Renal cortex interstitium (tissue), 15 donors: ENCODE measurements at places on chromosomes 6 and 20. TPM values are rescaled to one million over a fixed set of nuclear protein-coding genes. Genes with fewer than 3 reads are reported as not detected.

GSTA2 gene
- polyA plus RNA-seq, result 0.36 TPM

DNA sequence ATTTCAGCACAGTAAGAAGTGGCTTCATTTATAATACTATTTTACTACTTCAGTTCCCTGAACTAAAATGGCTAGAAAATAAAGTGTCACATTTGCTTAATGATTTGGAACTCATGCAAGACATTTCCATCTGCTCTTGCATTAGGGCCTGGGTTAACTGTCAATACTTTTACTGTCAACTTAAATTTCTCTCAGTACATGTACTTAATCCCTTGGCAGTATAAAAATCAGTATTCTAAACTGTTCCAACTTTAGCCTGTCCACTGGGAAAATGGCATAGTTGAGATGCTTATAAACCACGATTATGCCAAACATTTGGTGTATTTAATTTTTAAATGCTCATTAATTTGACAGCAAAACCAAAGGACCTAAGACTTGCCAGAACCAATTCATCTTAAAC lies 154.5 kb downstream of the ASCC3 start:
- DNase-seq, result no peak

GRCh38 chr6:96787846-96788580 lies 49.3 kb downstream of the GPR63 start:
- DNase-seq, result no peak

DNA sequence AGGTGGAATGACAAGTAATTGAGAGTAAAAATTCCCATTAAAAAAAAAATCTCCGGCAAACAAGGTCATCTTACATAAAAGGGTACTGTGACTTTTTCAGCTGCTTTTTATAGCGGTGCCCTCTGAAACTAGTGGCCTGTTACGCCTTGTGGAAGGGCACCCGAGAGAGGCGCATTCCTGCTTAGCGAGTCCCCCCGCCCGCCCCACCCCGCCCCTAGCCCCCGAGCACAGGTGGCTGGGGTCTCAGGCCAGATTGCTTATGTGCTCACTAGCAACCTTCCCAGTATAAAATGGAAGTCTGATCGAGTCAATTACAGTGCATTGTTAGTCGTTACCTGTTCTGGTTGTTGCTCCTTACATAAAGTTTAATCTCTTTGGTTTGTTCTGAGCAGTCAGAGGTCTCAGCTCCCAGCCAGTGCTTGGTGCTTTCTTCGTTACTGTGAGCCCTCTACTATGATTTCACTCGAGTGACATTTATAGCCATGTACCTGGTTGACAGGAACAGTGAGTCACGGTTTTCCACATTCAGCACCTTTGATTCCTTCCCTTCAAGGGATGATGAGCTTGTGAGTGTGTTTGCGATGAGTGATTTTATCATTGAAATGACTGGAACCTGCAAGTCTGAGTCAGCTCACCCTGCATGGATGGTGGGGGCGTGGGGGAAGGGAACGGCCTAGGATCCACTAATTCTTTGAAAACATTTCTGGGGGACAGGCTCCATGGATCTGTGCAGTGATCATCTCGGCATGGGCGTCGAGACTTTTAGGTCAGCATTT lies 47.6 kb downstream of the ZDHHC14 start:
- no peak for DNase-seq

DNA sequence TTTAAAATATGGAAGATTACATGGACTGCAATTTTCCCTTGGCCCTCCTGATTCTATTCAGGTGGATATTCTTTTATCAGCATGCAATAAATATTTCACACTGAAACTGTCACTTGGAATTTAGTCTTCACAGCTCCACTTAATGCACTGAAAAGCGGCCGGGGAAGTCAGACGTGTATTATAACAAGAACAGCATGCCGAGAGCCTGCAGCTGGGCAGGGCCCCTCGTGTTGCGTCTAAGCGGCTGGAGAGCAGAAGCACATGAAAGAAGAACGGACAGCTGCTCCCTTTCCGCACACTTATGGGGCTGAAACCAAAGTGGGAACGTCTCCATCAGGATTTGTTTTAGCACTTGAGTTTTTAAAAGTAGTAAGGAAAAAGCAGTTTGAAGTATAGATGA lies 57.2 kb downstream of the LYRM4 start:
- no peak for DNase-seq

DNA sequence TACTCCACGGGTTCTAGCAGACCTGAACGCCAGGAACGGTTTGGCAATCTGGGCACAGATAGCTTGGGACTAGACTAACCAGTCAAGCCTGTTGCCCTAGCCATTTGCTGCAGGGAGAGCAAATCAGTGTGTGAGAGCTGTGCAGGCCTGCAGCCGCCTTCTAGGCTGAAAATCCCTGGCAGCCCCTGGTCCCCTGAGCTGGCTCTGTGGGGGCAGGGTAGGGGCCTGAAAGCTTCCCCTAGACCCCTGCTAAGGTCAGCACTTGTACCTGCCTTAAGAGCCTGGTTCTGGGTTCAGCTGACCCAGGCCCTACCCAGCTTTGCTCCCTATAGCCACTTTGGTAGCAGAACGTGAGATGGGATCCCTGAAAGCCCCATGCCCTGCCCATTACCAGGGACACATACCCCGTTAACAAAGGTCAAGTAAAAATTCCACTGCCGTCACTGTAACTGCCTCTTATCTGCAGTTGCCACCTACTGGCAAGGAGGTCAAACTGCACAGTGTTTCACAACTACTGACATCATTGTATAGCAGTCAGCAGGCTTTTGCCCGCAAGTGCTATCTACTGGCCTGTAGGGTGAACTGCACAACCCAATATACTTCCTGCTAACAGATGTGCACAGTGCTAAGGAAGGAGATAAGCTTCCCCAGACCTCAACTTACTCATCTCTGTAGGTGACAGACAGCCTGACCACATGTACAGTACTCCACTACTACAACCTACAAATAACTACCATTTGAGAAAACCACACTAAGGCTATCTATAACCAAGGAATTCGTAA lies 95.1 kb upstream of the OLIG3 start:
- no peak for DNase-seq
